Neural crest cell (in vitro differentiated cells): ENCODE measurements at places on chromosomes 12 and 14. TPM values are rescaled to one million over a fixed set of nuclear protein-coding genes. Genes with fewer than 3 reads are reported as not detected.

DNA sequence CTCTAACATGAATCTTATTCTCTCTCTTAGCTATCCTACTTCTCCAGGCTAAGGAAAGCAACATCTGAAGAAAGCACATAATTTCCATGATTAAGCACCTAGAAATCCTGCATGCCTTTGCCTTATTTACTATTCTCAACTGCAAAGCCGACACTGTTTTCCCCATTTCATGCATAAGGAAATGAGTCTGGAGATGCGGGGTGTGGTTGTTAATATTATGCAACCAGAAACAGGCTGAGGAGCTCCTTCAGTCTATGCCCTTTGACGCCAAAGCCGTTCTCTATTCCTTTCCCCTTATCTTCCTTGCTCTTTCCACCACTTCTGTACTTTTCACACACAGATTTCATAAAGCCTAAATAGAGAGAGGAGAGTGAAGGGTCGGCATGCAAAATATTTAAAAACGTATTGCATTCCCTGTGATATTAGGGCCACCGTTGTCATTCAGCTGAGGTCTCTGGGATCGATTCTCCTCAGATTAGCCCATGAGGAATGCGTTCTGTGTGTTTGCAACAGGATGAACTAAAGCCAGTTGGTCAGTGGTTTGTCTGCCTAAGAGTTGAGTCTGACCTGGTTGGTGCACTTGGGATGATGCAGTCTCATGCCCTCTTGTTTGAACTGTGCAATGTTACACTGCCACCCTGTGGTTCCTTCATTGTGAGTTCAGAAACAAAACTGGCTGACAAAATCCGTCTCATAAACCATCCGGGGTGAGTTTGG is 53.1 kb upstream of the PLEKHG7 start:
- no peaks in the 10 kb centered on the region for H3K27me3 ChIP-seq
- DNase-seq, result peak; percentile 59
- H3K36me3 ChIP-seq, result no peaks in the 10 kb centered on the region
- H3K27ac ChIP-seq, result no peak overlapping the region

DNA sequence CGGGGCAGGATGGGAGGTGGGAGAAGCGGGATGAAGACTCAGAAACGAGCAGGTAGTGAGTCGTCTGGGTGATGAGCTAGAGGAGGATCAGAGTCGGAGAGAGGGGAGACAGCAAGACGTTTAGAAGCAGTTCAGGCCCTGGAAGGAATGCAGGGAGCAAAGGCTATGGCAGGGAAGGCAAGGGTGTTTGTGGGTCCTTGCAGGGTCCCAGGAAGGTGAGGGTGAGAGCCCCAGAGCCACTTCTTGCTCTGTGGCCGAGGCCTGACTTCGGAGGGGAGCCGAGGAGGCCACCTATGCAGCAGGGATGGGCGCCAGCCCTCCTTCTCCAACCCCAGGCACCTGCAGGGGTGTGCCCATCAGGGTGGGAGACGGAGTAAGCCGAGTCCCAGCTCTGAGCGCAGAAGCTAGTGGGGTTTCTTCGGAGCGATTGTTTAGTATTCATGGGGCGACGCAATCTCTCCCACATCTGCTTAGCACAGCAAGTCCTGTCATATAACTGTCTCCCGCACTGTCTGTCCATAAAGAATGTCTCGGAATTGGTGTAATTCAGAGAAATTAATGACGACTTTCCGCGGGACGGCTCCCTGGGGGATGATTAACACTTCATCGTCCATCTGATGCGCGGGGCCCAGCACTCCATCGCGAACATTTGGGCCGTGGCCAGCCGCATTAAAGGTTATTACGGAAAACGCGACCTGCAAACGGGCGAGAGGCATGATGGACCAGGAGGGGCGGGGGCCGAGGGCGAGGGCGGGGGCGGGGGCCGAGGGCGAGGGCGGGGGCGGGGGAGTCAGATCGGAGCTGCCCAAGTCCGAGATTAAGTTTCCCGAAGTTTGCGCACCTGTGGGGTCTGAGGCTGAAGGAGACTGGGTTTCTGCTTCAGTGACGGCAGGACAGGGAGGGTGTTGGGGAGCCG is 12.2 kb upstream of the CALCOCO1 start:
- no peak overlapping the region for H3K4me3 ChIP-seq
- no peaks in the 10 kb centered on the region for H3K36me3 ChIP-seq
- H3K27me3 ChIP-seq, result no peaks in the 10 kb centered on the region
- no peak for DNase-seq
- H3K4me1 ChIP-seq, result peaks cover 12% of the 10 kb centered on the region
- H3K27ac ChIP-seq, result no peak overlapping the region

GRCh38 chr12:50569876-50570275 is 65.1 kb downstream of the DIP2B start:
- peaks cover 38% of the 10 kb centered on the region for H3K4me1 ChIP-seq
- no peak overlapping the region for H3K27ac ChIP-seq
- no peak overlapping the region for H3K4me3 ChIP-seq
- no peaks in the 10 kb centered on the region for H3K36me3 ChIP-seq

GRCh38 chr14:64394977-64395633 is 7.0 kb downstream of the MTHFD1 start:
- H3K36me3 ChIP-seq, result peaks cover 11% of the 10 kb centered on the region
- H3K27me3 ChIP-seq, result no peaks in the 10 kb centered on the region
- no peak overlapping the region for H3K27ac ChIP-seq
- H3K4me3 ChIP-seq, result no peak overlapping the region

GRCh38 chr14:92427096-92427495 is 86.5 kb upstream of the RIN3 start:
- H3K4me3 ChIP-seq, result no peak overlapping the region
- no peak for DNase-seq
- H3K4me1 ChIP-seq, result no peaks in the 10 kb centered on the region
- no peaks in the 10 kb centered on the region for H3K36me3 ChIP-seq

DNA sequence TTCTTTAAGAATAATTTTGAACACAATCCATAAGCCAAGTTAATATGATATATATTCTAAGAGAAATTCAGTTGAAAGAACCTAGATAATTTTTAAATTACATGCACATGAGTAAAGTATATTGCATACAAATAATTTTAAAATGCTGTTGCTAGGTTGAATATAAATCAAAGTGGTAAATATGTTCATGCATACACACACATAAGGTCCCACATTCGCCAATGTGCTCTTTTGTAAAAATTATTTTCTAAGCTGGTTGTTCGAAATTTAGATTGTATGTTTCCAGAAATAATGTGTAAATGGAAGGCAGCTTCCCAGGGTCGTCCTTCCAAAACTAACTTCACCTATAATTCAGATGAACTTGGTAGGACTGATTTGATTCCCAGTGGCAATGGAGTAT is 173.7 kb upstream of the CCDC196 start:
- no peak overlapping the region for H3K27ac ChIP-seq
- DNase-seq, result no peak
- no peaks in the 10 kb centered on the region for H3K4me1 ChIP-seq
- peaks cover 5% of the 10 kb centered on the region for H3K36me3 ChIP-seq
- no peaks in the 10 kb centered on the region for H3K27me3 ChIP-seq

DNA sequence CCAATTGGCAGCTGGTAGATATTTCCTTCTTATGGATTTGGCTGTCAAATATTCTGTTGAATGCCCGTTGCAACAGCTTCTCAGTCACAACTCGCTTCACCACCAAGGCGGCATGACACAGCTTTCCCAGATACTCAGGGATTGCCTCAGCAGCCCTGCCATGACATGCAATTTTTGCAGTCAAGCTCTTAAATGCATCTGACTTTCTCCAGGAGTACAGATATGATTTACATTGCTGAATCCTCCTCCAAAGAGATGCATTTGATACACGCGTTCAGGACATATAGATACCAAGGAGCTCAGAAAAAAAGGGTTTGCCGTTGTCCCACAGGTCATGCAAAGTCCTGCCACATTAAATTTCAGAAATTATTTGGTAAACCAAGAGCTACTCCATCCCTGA is 6.5 kb downstream of the KRT5 start:
- H3K27me3 ChIP-seq, result peaks cover 6% of the 10 kb centered on the region
- no peaks in the 10 kb centered on the region for H3K36me3 ChIP-seq
- DNase-seq, result no peak
- no peaks in the 10 kb centered on the region for H3K4me1 ChIP-seq
- no peak overlapping the region for H3K4me3 ChIP-seq
- H3K27ac ChIP-seq, result no peak overlapping the region

DNA sequence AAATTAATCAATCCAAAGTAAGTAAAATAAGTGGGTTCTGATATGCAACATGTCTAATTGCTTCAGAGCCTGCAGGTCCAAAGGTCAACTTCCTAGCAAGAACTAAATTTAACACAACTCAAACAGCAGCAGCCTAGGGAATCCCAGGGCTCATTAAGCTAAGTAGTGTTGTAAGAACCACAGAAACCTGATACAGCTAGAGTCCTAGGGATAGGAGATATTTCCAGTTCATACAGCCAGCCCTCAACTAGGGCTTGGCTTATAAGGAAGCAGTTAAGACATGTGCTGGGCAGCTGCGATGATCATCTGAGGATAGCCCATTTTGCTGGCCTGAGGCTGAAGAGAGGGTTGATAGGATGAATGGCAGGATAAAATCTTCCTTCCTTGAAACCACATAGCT is at the start of gene OR4Q3:
Gene OR4Q3, plus strand, starts transcription at position 316 of the 400 bp plus-strand sequence.
- no peak for DNase-seq
- peaks cover 8% of the 10 kb centered on the region for H3K36me3 ChIP-seq
- no peaks in the 10 kb centered on the region for H3K4me1 ChIP-seq

DNA sequence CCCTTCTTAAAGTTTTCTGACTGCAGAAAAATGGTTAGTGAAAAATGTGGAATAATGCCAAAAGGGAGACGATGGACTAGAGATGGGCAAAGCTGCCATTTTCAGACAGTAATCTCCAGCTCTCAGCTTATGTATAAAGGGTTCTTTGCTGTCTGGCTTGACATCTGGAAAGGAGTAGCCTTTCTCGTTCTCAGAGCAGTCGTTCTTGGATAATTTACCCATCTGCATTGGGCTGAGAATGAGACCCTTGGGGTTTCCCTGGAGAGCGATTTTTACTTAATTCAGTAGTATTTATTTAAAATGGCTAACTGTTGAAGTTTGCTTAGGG is 1.2 kb downstream of the NUDT4 start:
- DNase-seq, result no peak
- H3K36me3 ChIP-seq, result peaks cover 6% of the 10 kb centered on the region
- peaks cover 62% of the 10 kb centered on the region for H3K4me1 ChIP-seq
- H3K27ac ChIP-seq, result peak overlapping the region; percentile 99
- peak overlapping the region; percentile 100 for H3K4me3 ChIP-seq
- no peaks in the 10 kb centered on the region for H3K27me3 ChIP-seq

- no peak for DNase-seq
- no peak overlapping the region for H3K27ac ChIP-seq
- peaks cover 2% of the 10 kb centered on the region for H3K36me3 ChIP-seq
- no peaks in the 10 kb centered on the region for H3K27me3 ChIP-seq
- no peak overlapping the region for H3K4me3 ChIP-seq
- peaks cover 28% of the 10 kb centered on the region for H3K4me1 ChIP-seq
Measured at GRCh38 chr14:95964901-95965300, 74.3 kb upstream of the C14orf132 start.

- H3K27me3 ChIP-seq, result no peaks in the 10 kb centered on the region
- no peak overlapping the region for H3K4me3 ChIP-seq
- no peak for DNase-seq
- H3K4me1 ChIP-seq, result peaks cover 32% of the 10 kb centered on the region
Measured at GRCh38 chr12:44677724-44678123, 198.4 kb downstream of the NELL2 start.

DNA sequence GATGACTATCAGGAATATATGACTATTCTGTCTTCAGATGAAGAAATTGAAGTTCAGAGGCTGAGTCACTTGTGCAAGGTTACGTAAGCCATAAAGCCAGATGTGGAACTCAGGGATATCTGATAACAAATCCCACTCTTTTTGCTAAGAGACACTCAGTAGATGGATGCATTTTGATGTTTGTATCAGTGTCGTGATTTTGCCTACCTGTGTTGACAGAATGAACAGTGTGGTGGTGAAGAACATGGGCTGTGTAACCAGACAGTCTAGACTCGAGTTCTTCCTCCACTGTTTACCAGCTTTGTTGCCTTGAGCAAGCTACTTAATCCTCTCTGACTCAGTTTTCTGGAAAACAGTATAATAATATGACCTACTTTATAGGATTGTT is 93.9 kb downstream of the DAAM1 start:
- no peak overlapping the region for H3K4me3 ChIP-seq
- H3K36me3 ChIP-seq, result peaks cover 26% of the 10 kb centered on the region
- H3K27me3 ChIP-seq, result no peaks in the 10 kb centered on the region

GRCh38 chr12:108711489-108712164 is 19.7 kb downstream of the CORO1C start:
- H3K4me3 ChIP-seq, result no peak overlapping the region
- H3K4me1 ChIP-seq, result peaks cover 32% of the 10 kb centered on the region
- H3K27ac ChIP-seq, result no peak overlapping the region
- no peaks in the 10 kb centered on the region for H3K27me3 ChIP-seq
- H3K36me3 ChIP-seq, result no peaks in the 10 kb centered on the region

DNA sequence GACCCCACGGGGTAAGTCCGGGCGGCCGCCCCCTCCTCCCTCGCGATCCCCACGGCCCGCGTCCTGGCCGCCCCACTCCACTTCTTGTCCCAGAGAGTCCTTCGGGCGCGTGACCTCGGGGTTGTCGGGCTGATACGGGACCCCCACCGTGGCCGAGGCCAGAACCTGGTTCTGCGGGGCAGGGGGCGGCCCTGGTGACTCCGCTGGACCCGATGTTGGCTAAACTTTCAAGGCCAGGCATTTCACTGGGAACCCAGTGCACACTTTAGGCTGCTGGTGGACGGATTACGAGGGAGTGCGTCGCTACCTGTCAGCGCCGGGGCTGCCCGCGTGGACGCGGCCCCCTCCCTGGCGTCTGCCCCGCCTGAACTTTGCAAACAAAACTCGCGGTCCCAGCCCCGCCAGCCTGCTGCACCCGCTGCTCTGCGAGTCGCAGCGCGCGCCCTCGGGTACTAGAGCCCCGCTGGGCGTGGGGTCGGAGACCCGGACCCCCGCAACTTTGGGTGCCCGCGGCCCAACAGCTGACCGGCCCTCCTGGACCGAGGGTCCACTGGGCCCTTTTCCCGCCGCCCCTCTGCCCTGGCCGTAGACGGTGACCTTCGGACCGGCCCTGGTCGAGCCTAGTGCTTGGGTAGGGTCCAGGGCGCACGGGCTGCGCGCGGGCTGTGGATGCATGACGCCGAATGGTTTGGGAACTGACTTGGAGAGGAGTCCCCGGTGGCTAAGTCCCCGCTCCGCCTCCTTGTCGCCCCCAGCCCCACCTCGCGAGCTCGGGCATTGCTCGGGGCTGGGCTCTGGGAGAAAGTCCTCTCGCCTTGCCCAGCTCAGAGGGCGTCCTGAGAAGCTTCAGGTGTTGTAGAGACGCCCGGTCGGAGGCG is 624 bp downstream of the RIN3 start:
- peaks cover 34% of the 10 kb centered on the region for H3K27me3 ChIP-seq
- no peak for DNase-seq
- no peaks in the 10 kb centered on the region for H3K36me3 ChIP-seq
- H3K4me3 ChIP-seq, result peak overlapping the region; percentile 84
- H3K27ac ChIP-seq, result no peak overlapping the region

DNA sequence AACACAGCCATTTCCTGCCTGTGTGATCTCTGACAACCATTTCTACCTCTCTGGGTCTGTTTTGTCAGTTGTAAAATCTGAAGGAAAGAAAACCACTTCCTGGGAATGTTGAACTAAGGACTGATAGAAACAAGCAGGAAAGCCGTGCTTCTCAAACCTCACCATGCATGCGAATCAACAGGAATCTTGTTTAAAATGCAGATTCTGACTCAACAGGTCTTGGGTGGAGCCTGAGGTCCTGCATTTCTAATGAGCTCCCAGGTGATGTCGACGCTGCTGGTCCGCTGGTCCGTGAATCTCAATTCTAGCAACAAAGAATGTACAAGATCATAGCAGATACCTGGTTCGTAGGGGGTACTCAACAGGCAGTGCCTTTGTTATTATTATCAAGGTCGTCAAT is 38.0 kb upstream of the GPATCH2L start:
- DNase-seq, result no peak
- H3K4me3 ChIP-seq, result no peak overlapping the region
- H3K4me1 ChIP-seq, result no peaks in the 10 kb centered on the region
- H3K27ac ChIP-seq, result no peak overlapping the region
- peaks cover 3% of the 10 kb centered on the region for H3K27me3 ChIP-seq

CLEC4C gene
- not detected in 2 replicates for total RNA-seq

ERC1 gene
- 37.9 and 38.9 TPM in 2 replicates for total RNA-seq

FOXN4 gene
- 1.3 and 1.7 TPM in 2 replicates for total RNA-seq

MFAP5 gene
- not detected in 2 replicates for total RNA-seq
